ENCODE measurements at places on chromosomes 4 and X.

GRCh38 chr4:147371661-147372060, 109.2 kb upstream of the EDNRA start:
- DNase-seq, result peak; percentile 51

- no peak for DNase-seq
Observed at GRCh38 chrX:133849676-133850075, 135.7 kb downstream of the GPC3 start.

GRCh38 chr4:14744346-14744745, 257.9 kb upstream of the CPEB2 start:
- DNase-seq, result no peak

DNA sequence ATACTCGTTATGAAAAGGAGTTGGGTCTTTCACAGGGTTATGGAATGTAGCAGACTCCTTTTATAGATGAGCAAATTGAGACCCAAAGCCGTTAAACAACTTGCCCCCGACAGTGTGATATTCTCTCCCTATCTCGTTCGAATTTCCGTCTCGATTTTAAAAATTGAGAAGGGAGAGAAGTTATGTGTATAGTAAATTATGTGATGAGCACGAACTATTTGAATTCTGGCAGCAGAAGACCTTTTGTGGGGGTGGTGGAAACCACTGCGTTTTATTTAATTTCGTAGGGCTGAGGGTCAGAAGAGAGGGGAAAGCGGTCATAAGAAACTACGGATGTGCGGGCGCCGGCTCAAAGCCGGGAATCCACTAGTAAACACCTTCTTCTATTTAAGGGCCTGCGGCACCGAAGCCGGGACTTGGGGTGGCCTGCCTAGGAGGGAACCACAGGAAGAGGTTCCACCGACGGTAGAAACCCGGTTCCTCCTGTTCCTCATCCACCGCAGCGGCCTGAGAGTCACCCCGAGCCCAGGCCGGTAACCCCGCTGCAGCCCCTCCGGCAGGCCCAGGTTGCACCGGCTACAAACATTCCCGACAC, 1.5 kb upstream of the DDX3X start:
- DNase-seq, result peak; percentile 53

DNA sequence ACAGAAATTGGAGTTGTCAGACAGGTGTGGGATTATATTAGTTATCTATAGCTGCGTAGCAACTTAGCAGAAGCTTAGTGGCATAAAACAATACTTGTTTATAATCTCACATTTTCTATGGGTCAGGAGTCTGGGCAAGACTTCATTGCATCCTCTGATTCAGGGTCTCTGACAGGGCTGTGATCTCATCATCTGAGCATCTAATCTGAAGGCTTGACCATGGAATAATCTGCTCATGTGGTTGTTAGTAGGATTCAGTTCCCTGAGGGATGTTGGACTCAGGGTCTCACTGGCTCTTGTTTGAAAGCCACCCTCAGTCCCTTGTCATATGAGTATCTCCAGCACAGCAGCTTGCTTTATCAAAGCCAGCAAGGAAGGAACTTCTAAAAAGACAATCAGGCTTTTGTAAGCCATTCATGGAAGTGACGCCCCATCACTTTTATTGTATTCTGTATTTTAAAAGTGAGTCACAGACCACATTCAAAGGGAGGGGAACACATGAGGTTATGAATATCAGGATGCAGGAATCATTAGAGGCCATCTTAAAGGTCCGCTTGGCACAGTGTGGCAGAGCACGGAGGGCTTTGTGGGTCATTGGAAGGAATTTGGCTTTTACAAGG, 37.2 kb upstream of the FAM9B start:
- peak; percentile 39 for DNase-seq

DNA sequence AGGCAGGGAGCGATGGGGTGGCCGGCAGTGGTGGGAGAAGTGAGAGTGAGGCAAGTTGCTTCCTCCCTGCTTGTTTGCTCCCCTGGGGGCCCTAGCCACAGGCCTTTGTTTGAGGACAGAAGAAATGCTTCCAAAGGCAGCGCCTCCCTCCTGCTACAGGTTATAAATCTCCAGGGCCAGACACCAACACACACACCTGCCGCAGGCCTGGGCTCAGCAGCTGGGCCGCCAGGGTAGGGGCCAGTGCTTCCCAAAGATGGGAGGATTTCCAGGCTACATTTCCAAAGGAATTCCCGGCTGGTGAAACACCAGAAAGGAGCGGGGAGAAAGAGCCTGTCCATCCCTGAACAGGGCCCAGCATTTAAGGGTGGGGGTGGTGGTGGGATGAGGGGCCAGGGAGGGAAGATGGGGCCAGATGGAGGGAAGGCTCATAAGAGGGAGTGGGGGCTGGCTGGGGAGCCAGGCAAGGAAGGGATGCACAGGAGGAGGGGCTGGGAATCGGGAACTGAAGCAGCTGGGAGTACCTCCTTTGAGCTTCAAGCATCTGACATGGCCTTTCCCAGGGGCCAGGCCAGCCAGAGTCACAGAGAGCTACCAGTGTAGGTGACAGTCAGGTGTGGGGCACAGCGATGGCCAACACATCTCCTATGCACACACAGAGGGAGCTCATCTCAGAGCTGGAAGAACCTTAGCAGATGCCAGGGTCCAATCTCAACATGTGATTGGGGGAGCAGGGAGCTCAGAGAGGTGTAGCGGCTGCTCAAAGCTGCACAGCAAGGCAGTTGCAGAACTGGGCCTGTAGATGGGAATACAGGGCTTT, 143.9 kb downstream of the PJA1 start:
- DNase-seq, result no peak

GRCh38 chrX:129161108-129161507, 362.2 kb downstream of the SMARCA1 start:
- DNase-seq, result no peak

- no peak for DNase-seq
Observed at GRCh38 chrX:132474544-132475248, 14.1 kb downstream of the MBNL3 start.

DNA sequence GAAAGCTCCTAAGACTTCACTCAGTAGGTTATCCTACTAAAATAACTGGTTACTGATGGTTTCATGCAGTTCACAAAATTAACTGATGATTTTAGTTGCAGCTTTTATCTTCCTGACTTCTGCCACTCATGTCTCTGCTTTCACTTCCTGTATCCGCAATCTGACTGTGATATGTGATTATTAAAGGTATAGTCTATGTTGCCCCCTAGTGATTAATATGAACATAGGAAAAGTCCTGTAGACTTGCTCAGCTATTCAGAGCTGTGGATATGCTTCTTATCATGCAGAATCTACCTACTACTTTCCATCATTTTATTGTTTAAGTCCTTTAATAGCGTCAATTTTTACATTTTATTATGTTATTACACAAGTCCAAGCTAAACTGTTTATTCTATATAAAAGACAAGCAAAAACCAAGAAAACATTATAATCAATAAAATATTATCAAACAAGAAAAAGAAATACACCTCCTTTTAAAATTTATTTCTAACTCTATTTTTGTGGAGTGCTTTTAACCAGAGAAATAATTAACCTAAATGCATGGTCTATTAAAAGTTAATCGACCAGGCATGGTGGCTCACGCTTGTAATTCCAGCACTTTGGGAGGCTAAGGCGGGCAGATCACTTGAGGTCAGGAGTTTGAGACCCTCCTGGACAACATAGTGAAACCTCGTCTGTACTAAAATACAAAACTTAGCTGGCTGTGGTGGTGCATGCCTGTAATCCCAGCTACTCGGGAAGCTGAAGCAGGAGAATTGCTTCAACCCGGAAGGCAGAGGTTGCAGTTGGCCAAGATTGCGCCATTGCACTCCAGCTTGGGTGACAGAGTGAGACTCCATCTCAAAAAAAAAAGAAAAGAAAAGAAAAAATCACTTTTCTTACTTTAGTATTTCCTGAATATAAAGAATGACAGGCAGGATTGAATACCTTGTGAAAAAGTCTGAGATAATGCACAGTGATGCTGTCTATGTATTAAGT, 40.4 kb upstream of the TLR2 start:
- DNase-seq, result peak; percentile 70

- DNase-seq, result no peak
Observed at GRCh38 chrX:45363596-45363995, 162.9 kb upstream of the DIPK2B start.

DNA sequence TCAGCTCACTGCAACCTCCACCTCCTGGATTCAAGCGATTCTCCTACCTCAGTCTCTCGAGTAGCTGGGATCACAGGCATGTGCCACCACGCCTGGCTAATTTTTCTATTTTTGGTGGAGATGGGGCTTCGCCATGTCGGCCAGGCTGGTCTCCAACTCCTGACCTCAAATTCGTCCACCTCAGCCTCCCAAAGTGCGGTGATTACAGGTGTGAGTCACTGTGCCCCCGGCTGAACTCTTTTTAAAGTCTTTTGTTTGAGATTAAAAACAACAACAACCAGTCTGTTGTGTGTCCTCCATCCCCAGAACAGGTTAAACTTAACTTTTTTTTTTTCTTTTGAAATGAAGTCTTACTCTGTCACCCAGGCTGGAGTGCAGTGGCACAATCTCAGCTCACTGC, 36.3 kb upstream of the RBPJ start:
- no peak for DNase-seq

DNA sequence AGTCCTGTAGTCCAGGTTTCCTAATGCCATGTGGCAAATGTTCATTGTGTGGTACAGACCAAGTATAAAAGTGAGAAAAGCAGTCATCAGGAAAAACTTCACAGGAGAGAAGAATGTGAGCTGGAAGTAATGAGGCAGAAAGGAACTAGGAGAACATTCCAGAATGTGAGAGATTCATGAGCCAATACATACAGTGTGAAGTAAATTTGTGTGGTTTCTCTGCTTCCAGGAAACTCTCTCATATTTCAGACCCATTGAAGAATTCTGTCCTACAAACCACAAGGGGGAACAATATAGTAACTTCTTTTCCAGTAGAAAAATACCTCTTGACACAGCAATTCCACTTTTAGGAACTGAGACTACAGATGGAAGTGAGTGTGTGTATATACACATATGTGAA, 136.5 kb downstream of the RNF150 start:
- DNase-seq, result no peak

DNA sequence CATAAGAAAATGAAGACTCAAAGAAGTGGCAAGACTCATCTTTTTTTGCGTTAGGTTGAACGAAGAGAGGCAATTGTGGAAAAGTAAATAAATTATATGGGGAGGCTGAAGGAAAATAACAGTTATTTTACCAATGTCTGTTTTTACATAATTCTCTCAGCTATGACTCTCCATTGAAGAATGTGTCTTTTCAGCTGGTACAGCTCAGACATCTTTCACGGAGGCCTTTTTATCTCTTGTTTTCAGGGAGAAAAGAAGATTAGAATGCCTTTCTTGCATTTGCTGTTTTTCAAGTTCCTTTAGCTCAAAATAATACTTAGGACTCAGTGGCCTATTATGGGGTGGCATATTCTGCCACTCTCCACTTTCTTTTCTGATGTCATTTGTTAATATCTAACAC, 153.0 kb downstream of the ADAM29 start:
- no peak for DNase-seq

GRCh38 chr4:184968784-184969201, 49.5 kb upstream of the HELT start:
- DNase-seq, result no peak

DNA sequence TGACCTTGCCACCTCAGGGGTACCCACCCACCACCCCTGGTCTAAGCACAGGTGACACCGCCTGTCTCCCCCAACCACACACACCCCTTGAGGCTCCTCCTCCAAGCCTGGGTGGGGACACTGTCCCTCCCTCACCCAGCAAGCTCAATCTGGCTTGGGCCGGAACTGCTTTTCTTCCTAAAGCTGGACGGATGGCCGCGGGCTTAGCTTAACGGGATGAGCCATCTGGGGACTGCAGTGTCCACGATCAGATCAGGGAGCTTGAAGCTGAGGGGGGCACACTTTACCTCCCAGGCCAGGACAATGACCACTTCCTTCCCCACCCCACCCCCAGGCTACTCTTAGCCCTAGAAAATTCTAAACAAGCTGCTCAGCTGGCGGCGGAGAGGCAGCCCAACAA, 1.0 kb upstream of the SLC6A8 start:
- DNase-seq, result no peak

- no peak for DNase-seq
Observed at GRCh38 chr4:132071815-132072214, 1077.3 kb upstream of the PCDH10 start.

- no peak for DNase-seq
Observed at GRCh38 chr4:119746951-119747350, 118.3 kb upstream of the PDE5A start.

GRCh38 chrX:24005867-24006266, 21.1 kb downstream of the KLHL15 start:
- DNase-seq, result no peak

GRCh38 chr4:112075129-112075753, 70.0 kb upstream of the FAM241A start:
- DNase-seq, result peak; percentile 82

GRCh38 chr4:17323554-17324385, 188.1 kb downstream of the QDPR start:
- peak; percentile 62 for DNase-seq

DNA sequence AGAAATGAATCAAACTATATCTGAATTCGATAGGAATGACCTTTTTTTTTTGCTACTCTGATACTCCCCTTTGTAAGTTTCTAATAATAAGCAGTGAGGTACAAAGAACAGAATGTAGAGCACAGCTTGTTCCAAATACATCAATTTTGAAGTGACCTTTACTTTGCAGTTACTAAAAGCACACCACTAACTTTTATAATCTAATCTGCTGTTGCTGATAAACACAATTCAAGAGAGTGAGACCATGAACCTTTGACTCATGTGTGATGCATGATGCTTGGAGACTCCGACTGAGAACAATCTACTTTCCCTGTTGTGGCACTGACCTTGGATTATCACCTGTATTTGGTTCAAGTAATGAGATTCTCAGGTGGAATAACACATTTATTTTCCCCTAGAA, 91.6 kb upstream of the GNPDA2 start:
- no peak for DNase-seq

DNA sequence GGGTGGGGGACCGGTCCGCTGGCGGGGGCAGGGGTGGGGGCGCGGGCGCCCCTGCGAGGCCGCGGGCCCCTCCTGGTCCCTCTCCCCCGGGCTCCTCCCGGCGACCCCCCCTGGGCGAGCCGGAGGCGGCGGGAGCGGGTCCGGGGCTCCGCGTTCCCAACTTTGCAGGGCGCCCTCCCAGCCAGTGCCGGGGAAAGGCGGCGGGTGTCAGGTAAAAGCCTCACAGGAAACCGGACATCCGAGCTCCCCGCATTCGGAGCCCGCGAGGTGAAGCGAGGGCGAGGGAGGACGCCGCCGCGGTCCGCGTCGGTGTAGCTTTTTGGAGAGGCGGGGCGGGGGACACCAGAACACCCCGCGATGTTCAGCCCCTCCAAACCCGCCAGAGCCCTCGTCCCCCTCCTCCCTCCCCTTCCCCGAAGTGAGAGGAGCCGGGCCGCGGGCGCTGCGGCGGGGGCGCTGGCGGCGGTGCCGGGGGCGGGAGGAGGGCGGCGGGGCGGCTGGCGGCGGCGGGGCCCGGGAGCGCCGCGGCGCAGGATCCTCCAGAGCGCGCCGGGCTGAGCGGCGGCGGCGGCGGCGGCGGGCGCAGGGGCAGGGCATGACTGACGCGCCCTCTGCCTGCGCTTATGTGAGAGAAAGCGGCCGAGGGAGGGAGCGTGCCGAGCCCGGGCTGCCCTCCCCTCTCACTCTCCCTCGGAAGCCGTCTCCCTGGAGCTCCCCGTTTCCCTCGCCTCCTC, at the start of gene VEGFC:
TSS of gene VEGFC (minus strand) at position 597 of the 734 bp plus-strand sequence. CDS start 611 bp downstream, outside the sequence.
- peak; percentile 86 for DNase-seq
